ENCODE measurements at places on chromosomes 11 and 22. TPM values are rescaled to one million over a fixed set of nuclear protein-coding genes. Genes with fewer than 3 reads are reported as not detected.

- no peak overlapping the region for H3K27ac ChIP-seq
- H3K4me1 ChIP-seq: no peaks in the 10 kb centered on the region
- H3K4me3 ChIP-seq: no peak overlapping the region
- no peak for DNase-seq
Observed at GRCh38 chr11:98194611-98195010, 826.1 kb upstream of the CNTN5 start.

- H3K4me1 ChIP-seq: peaks cover 20% of the 10 kb centered on the region
- no peaks in the 10 kb centered on the region for H3K36me3 ChIP-seq
- H3K4me3 ChIP-seq: no peak overlapping the region
- DNase-seq: no peak
Observed at GRCh38 chr11:9001736-9002135, 2.1 kb downstream of the NRIP3 start.

GRCh38 chr22:36292823-36293530 lies 40.0 kb downstream of the APOL1 start:
- H3K4me3 ChIP-seq: no peak overlapping the region
- H3K36me3 ChIP-seq: peaks cover 94% of the 10 kb centered on the region
- no peaks in the 10 kb centered on the region for H3K4me1 ChIP-seq
- H3K27ac ChIP-seq: no peak overlapping the region

DNA sequence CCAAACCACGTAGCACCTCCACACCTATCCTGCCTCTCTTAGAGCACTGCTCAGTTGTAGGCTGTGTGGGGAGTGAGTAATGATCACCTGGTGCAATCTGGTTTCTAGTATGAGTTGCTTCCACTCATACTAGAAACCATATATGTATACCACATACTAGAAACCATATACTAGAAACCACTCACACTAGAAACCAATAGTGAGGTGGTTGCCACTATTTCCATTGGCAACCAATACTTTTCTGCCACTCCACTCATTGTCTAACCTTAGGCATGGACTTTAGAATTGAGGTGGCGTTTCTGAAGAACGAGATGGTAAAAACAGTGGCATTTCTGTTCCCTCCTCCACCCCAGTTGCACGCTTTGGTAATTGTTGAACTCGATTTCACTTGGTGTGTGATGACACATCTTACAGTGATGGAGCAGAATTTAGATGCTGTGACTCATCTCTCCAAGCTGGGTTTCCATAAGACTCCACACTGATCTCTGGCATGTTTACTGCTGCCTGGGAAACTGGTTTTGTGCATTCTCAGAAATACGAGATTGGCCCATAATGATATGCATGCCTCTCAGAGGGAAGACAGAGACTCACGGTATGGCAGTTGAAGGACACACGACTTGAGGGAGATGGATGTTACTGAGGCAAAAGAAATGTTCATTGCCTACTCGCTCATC lies 82.9 kb downstream of the KIRREL3 start:
- H3K4me3 ChIP-seq: no peak overlapping the region
- H3K27me3 ChIP-seq: no peaks in the 10 kb centered on the region
- no peaks in the 10 kb centered on the region for H3K4me1 ChIP-seq
- H3K27ac ChIP-seq: no peak overlapping the region

The ZP1 gene
- total RNA-seq: not detected

DNA sequence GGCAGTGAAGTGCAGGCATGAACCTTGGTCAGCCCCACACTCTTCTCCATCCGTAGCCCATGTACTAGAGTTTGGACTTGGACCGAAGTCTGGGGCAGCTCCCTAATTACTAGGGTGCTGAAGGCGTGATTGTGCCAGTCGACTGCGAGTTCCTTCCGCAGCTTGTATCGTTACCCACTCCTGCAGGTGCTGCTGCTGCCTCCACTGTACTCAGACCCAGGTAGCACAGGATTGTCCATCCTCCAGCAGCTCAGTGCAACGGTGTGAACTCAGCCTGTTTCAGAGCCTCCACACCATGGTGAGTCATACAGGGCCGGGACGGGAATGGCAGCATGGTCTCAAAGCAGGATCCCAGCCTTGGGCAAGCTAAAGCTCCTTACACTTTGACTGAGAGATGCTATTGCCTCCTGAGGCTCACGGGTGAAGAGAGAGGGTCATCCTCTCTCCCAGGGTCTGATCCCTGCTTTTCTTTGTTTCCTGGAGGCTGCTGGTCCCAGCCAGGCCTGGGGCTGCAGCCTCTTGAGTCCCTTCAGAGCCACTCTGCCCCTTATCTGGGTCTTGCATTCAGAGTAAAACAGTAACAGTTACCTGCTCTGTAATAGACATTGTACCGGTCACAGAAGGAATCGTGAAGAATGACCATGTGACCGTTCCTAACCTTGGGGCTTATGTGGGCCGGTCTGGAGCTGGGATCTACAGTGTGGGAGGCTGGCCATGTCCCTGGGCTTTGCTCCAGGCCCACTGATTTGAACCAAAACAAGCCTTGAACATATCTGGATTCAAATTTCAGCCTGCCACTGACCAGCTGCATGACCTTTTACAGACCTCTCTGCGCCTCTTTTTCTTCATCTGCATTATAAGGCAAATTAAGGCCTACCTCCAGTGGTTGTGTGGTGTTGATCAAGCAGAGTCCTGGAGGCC lies 1.7 kb downstream of the TKFC start:
- H3K27ac ChIP-seq: no peak overlapping the region
- H3K27me3 ChIP-seq: no peaks in the 10 kb centered on the region
- peaks cover 13% of the 10 kb centered on the region for H3K36me3 ChIP-seq
- no peak for DNase-seq
- H3K4me3 ChIP-seq: no peak overlapping the region
- H3K4me1 ChIP-seq: peaks cover 48% of the 10 kb centered on the region

All from heart right ventricle (tissue), 16 donors.